ENCODE measurements at places on chromosomes 2 and 18.

GRCh38 chr18:76382275-76382674 is 112.8 kb downstream of the ZNF516 start:
- no peaks in the 10 kb centered on the region for H3K4me1 ChIP-seq
- peaks cover 5% of the 10 kb centered on the region for H3K36me3 ChIP-seq
- H3K27me3 ChIP-seq, result no peaks in the 10 kb centered on the region
- no peak overlapping the region for H3K4me3 ChIP-seq
- DNase-seq, result no peak
- H3K27ac ChIP-seq, result no peak overlapping the region

- no peak for DNase-seq
- no peaks in the 10 kb centered on the region for H3K27me3 ChIP-seq
- peaks cover 6% of the 10 kb centered on the region for H3K4me1 ChIP-seq
- H3K36me3 ChIP-seq, result no peaks in the 10 kb centered on the region
Observed at GRCh38 chr2:84477886-84478285, 18.8 kb upstream of the SUCLG1 start.

- H3K27ac ChIP-seq, result no peak overlapping the region
- H3K4me1 ChIP-seq, result peaks cover 4% of the 10 kb centered on the region
- H3K36me3 ChIP-seq, result no peaks in the 10 kb centered on the region
- no peaks in the 10 kb centered on the region for H3K27me3 ChIP-seq
- DNase-seq, result no peak
- no peak overlapping the region for H3K4me3 ChIP-seq
Observed at GRCh38 chr2:178764097-178764496, 43.1 kb downstream of the TTN start.

DNA sequence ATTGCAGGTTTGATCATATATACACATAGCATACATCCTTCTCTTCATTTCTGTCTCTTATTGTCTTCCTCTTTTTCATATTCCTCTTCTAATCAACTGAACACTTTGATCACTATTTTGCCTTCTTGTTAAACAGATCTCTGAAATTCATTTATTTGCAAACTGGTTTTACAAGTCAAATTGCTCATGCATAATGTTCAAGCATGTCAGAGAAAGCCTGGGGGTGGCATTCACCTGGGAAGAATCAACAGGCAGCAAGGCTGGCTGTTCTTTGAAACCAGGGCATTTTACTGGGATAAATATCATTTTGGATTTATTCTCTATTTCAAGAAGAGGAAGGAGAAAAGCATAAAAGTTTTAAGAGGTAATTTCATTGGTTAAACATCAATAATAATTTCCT is 66.9 kb upstream of the LRATD1 start:
- no peaks in the 10 kb centered on the region for H3K4me1 ChIP-seq
- no peak overlapping the region for H3K4me3 ChIP-seq
- no peak overlapping the region for H3K27ac ChIP-seq
- no peak for DNase-seq
- no peaks in the 10 kb centered on the region for H3K36me3 ChIP-seq

DNA sequence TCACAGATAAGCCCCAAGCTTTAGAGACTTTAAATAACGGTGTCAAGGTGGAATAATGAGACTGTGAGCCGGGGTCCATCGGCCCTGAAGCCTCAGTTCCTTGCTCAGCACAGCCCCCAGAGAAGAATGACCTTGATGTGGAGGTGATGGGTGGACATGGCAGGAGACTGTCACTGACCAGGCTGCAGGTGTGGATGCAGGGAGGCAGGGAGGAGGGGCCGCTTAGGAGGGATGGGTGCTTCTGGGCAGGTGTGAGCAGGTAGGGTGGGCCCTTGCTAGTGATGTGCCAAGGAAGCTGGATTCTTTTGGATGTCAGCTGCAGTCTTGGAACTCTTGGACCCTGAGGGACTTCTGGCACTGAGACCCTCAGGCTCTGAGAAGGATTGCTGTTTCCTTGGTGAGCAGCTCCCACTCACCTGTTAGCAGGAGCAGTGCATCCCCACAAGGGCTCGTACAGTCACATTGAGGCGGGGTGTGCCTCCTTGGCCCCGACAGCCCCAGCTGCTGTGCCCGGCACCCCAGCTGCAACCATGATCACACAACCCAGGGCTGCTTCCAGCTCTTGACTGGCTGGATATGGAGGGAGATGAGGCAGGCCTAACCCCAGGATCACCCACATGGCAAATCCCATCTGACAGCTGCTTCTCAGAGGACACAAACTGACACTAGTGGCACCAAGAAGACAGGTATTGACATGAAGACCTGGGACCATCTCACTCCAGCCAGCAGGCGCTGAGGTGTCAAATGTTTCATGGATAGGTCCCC is 209.8 kb upstream of the HDAC4 start:
- no peaks in the 10 kb centered on the region for H3K4me1 ChIP-seq
- H3K27ac ChIP-seq, result no peak overlapping the region
- no peaks in the 10 kb centered on the region for H3K27me3 ChIP-seq
- no peak for DNase-seq
- no peak overlapping the region for H3K4me3 ChIP-seq
- no peaks in the 10 kb centered on the region for H3K36me3 ChIP-seq

DNA sequence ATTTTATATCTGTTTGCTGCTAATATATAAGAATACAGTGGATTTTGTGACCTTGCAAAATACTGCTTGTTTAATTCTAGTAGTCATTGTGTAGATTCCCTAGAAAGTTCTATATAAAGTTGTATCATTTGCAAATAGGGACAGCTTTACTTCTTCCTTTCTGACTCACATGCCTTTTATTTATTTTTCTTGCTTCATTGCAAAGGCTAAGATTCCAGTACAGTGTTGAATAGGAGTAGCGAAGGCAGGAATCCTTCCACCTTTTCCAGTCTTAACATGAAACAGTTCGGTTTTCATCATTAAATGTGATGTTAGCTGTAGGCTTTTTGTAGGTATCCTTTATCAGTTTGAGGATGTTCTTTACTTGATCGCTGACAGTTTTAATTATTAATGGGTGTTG is 58.1 kb downstream of the DGKD start:
- no peak for DNase-seq
- H3K36me3 ChIP-seq, result no peaks in the 10 kb centered on the region

DNA sequence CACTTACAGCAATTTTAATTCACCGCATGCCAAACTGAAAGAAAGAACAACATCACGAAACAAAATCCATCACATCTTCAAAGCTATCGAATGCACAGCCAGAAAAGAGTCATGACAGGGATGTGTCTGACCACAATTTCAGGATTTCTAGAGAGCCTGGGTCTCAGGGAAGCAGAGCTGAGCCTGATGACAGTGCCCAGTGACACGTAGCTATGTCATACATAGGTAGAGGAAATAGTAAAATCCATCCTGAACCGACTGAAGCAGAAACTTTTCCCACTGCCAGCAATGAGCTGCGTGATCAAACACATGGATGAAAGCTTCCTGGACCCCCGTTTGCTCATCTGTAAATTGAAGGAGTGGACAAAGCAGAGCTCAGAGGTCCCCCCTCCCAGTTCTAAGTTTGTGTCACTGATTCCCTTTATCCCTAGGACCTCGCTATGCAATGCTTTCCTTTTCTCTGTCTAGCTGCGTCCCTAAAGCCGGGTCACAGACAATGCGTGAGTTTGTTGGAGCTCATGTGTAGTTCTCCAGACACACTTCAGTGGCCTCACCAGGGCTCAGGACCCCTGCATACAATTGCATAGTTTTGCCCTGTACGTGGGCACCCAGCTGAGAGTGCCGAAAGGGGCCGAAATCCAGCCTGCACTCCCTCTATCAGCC is 37.6 kb downstream of the CCBE1 start:
- no peaks in the 10 kb centered on the region for H3K27me3 ChIP-seq
- DNase-seq, result peak; percentile 35
- no peaks in the 10 kb centered on the region for H3K4me1 ChIP-seq
- H3K4me3 ChIP-seq, result peak overlapping the region; percentile 48

- peak; percentile 71 for DNase-seq
- H3K4me1 ChIP-seq, result peaks cover 17% of the 10 kb centered on the region
- H3K27me3 ChIP-seq, result no peaks in the 10 kb centered on the region
- no peaks in the 10 kb centered on the region for H3K36me3 ChIP-seq
- H3K27ac ChIP-seq, result no peak overlapping the region
Observed at GRCh38 chr18:10169064-10169562, 255.3 kb downstream of the VAPA start.

GRCh38 chr2:47087051-47087450 is 68.1 kb downstream of the STPG4 start:
- no peak for DNase-seq
- no peak overlapping the region for H3K4me3 ChIP-seq
- H3K4me1 ChIP-seq, result peaks cover 31% of the 10 kb centered on the region
- H3K27ac ChIP-seq, result no peak overlapping the region
- H3K36me3 ChIP-seq, result no peaks in the 10 kb centered on the region
- H3K27me3 ChIP-seq, result no peaks in the 10 kb centered on the region

DNA sequence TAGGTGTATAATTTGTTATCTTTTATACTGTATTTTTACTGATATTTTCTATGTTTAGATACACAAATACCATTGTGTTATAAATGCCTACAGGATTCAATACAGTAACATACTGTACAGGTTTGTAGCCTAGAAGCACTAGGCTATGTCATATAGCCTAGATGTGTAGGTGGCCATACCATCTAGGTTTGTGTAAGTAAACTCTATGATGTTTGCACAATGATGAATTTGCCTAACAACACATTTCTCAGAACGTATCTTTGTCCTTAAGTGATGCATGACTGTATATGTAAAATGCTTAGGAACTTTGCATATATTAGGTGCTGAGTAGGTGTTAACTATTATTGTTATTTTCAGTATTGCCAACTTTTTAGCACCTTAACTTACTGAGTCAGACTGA is 17.3 kb downstream of the UNC80 start:
- no peaks in the 10 kb centered on the region for H3K27me3 ChIP-seq
- H3K4me1 ChIP-seq, result no peaks in the 10 kb centered on the region
- no peak overlapping the region for H3K4me3 ChIP-seq
- no peaks in the 10 kb centered on the region for H3K36me3 ChIP-seq
- DNase-seq, result no peak
- no peak overlapping the region for H3K27ac ChIP-seq

DNA sequence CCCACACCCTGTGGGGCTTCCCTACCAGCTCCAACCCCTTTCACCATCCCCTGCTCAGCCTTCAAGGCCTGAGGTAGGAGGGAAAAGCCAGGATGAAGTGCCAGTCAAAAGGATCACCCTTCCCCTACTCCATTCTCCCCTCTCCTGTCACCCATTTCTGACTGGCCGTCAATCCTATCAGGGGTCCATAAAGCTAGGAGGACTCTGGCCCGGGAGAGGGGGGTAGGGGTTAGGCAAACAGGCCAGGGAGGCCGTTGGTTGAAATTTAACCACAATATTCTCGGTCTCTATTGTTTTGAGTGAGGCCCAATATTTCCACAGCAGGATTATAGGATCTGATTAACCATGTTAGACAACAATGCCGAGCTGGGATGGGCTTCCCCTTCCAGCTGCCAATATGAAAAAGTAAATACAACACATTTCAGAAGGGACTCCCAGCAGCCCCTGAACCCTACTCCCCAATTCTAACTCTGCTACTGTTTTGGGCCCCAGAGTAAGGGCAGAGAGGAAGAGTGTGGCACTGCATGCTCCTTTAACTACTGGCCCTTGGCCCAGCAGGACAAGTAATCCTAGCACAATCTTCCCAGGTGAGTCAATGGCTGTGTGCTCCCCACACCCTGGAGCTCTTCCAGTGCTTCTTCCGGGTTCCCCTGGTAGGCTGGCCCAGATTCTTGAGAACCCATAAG is 10.6 kb upstream of the IHH start:
- no peaks in the 10 kb centered on the region for H3K4me1 ChIP-seq
- H3K4me3 ChIP-seq, result no peak overlapping the region
- no peaks in the 10 kb centered on the region for H3K36me3 ChIP-seq
- peak; percentile 18 for DNase-seq

- DNase-seq, result peak; percentile 27
- H3K27me3 ChIP-seq, result no peaks in the 10 kb centered on the region
- no peaks in the 10 kb centered on the region for H3K36me3 ChIP-seq
- peaks cover 17% of the 10 kb centered on the region for H3K4me1 ChIP-seq
- H3K27ac ChIP-seq, result peak overlapping the region; percentile 67
Observed at GRCh38 chr2:173588931-173589369, 234.3 kb downstream of the CDCA7 start.

DNA sequence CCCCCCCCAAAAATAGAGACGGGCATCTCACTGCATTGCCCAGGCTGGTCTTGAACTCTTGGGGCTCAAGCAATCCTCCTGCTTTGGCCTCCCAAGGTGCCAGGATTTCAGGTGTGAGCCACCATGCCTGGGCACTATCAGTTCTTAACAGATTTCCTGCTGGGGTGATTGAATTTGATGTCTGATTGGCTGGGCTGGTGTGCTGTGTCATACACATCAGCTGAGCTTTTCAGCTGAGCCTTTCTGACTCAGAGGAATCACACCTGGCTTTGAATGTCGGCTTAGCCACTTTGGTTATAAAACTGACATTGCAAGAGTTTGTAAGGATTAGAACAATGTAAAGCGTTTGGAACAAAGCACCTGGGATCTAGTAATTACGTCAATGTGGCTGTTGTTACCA is 18.9 kb downstream of the NCAPH start:
- DNase-seq, result no peak
- peaks cover 22% of the 10 kb centered on the region for H3K36me3 ChIP-seq
- no peak overlapping the region for H3K4me3 ChIP-seq
- H3K4me1 ChIP-seq, result peaks cover 3% of the 10 kb centered on the region
- no peak overlapping the region for H3K27ac ChIP-seq

DNA sequence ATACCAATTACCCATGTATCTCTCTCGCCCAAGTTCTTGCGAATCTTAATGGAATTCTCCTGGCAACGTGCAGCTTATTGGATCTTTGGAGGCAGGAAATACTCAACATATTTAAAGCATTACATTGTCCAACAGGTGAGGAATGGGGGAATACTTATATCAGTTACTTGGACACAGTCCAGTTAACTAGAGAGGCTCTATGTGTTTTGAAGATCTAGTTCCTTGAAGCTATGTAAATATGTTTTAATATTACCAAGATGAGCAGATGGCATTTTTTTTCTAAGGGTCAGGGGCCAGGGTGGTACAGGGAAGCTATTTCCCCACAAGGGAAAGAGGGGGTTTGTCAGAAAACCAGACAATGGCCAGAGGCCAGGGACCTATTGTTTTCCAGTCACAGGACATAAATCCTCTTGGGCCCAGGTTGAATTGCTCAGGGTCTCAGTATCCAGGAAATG is 26.8 kb upstream of the MC5R start:
- peaks cover 8% of the 10 kb centered on the region for H3K4me1 ChIP-seq
- no peak overlapping the region for H3K4me3 ChIP-seq
- H3K27me3 ChIP-seq, result no peaks in the 10 kb centered on the region
- DNase-seq, result peak; percentile 59
- no peak overlapping the region for H3K27ac ChIP-seq
- H3K36me3 ChIP-seq, result no peaks in the 10 kb centered on the region

GRCh38 chr2:85975581-85975980 is 86.8 kb upstream of the ST3GAL5 start:
- no peak overlapping the region for H3K27ac ChIP-seq
- no peaks in the 10 kb centered on the region for H3K4me1 ChIP-seq
- no peak for DNase-seq
- peaks cover 15% of the 10 kb centered on the region for H3K27me3 ChIP-seq
- H3K4me3 ChIP-seq, result no peak overlapping the region
- H3K36me3 ChIP-seq, result no peaks in the 10 kb centered on the region

GRCh38 chr2:216372761-216373291 is 543 bp upstream of the MARCHF4 start:
- peak; percentile 92 for DNase-seq
- H3K27me3 ChIP-seq, result no peaks in the 10 kb centered on the region
- H3K4me3 ChIP-seq, result peak overlapping the region; percentile 69
- H3K27ac ChIP-seq, result peak overlapping the region; percentile 98
- peaks cover 35% of the 10 kb centered on the region for H3K4me1 ChIP-seq
